Esophagus mucosa (tissue), 1 donor: ENCODE measurements at places on chromosomes 5 and 9. TPM values are rescaled to one million over a fixed set of nuclear protein-coding genes. Genes with fewer than 3 reads are reported as not detected.

GRCh38 chr5:170885809-170886208 is 24.0 kb downstream of the RANBP17 start:
- ATAC-seq, result no peak

DNA sequence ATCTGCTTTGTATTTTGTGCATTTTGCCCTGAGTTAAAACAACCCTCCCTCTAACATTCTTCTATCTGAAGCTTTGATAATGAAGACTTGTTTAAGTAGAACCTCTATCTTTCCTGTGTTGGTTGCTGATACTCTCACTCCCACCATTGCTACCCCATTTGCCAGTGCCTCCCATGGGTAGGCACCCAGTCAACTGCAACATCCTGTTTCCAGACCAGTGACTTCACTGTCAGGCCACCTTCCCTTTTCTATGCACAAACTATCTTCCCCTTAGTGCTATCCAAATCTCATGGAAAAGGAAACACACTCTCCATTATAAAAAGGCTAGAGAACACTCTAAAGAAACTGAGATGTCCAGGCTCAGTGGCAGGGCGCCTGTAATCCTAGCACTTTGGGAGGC is 5.6 kb upstream of the IARS1 start:
- ATAC-seq, result no peak

- no peak for ATAC-seq
These were observed 59.3 kb downstream of the OSTF1 start for GRCh38 chr9:75147638-75148037.

- no peak for ATAC-seq
These were observed 57.4 kb upstream of the DMRTA1 start for GRCh38 chr9:22389271-22389670.

- ATAC-seq, result no peak
These were observed 74.7 kb downstream of the ARHGAP26 start for GRCh38 chr5:142844866-142845265.

- ATAC-seq, result no peak
These were observed 4.7 kb downstream of the LNPEP start for GRCh38 chr5:96940586-96940985.

- peak; percentile 59 for ATAC-seq
These were observed 63.7 kb upstream of the PAM start for GRCh38 chr5:102691434-102691833.

GRCh38 chr9:108643731-108644510 is 211.9 kb downstream of the ACTL7B start:
- ATAC-seq, result peak; percentile 32

DNA sequence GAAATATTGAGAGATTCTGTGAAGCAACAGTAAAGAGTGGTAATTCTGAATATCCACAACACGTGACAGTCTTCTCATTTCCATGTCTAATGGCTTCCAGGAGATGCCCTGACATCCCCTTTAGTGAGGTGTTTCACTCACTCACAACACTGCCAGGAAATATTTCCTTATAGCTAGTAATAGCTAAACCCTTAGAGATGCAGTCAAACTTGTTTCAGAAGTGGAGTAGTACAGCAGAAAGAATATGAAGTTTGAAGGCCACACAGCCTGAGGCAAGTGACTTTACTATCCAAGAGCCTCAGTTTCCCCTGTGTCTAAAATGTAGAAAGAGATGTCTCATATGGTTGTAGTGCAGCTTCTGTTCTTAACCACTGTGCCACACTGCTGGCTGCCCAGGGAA is 139.2 kb downstream of the CDK5RAP2 start:
- ATAC-seq, result peak; percentile 67

DNA sequence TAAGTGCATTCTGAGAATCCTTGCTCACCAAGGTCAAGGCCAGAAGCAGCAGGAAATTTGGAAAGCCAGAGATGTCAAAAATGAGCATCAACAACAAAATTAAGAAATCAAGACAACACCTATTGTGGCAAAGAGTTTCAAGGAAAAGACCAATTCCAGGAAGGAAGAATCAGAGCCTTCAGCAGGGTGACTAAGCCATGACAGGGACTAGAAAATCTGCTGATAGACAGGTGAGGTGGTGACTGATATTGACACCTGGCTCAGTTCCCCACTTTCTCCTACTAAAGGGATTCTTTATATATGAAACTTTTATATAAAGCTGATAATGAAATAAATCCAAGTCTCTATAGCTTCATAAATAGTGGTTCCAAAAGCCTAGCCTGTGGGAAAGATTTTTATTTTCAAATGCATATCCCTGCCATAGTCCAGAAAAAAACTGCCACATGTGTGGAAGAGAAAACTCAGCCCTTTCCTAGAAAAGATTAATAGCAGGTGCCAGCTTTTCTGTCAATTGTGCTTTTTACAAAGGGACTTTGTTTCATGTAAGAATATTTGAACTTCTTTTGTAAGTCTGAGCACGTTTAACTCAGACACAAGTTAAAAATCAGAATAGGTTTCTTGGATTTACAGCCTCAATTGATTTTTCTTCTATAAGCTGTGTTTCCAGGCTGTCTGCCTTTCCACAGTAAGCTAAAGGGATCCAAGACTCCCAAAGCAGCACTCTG is 81.1 kb upstream of the GRAMD2B start:
- no peak for ATAC-seq

DNA sequence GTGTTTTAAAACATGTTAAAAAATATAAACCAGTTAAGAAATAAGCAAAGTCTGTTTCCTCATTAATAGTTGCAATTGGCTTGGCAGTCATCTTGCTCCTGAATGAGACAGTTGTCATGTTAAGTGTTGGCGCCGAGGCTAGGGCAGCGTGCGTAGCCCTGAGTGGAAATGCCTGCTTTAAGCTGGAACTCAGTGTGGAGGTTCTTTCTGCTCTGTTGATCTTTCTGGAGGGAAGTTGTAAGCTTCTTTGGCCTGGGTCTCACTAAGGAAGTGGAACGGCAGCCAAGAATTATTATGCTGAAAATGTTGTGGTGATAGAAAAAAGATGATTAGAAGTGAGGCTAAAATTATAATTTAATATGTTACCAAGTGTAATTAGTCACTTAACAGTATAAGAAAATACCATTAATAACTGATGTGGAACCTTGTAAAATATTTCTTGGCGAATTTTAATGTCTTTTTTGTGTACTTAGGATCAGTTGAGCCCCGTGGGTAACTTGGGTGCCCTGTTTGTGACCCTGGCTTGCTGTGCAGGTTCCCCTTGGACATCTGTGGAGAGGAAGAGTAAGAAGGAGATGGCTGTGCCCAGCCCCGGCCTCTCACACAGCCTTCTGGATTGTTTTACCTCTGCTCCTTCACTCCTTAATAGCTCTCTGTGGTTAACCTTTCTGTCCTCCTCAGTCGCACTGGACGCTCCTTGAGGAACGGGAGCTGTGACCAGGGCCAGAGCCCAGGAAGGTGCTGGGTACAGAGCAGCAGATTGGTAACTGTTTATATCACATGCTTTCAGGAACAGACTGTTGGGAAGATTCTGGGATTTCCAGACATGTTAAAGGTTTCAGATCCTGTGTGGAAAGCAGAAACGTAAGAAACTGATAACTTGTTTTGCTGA is 31.0 kb downstream of the PCBD2 start:
- no peak for ATAC-seq

DNA sequence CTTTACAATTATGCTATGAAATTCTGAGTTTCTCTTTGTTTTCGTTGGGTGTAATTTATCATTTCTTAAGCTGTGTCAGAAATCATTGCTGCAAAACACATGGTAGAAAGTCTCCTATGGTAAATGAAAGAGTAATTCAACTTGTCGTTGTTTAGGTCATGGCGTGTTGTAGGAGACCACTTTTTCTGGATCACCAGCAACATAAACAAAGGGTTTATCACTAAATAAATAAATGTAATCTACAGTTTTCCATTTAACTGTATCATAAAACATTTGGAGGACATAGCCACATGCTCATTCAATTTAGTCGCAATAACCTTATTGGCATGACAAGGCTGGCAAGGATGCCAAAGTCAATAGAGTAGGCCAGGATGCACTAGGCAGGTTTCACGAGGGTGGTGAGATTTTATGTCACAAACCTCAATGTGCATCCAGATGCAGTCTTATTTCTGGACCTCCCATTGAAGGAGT is 154.4 kb upstream of the ERCC6L2 start:
- no peak for ATAC-seq

DNA sequence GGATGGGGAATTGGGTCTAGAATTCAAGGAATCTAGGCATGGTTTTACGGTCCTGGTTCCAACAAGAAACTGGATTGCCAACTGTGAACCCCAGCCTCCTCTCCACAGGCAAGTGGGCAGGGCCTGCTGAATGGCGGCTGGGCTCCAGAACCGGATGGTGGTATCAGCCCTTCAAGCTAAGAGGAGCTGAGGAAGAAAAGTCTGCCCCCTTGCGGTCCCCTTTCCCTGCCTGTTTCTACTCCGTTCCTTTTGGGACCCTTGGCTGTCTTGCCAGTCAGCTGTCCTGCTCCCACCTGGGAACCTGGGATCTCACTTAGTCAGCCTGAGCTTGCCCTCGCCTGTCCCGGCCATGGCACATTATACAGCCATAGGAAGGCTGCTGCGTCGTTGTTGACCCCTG is 234.4 kb upstream of the DAPK1 start:
- ATAC-seq, result no peak

DNA sequence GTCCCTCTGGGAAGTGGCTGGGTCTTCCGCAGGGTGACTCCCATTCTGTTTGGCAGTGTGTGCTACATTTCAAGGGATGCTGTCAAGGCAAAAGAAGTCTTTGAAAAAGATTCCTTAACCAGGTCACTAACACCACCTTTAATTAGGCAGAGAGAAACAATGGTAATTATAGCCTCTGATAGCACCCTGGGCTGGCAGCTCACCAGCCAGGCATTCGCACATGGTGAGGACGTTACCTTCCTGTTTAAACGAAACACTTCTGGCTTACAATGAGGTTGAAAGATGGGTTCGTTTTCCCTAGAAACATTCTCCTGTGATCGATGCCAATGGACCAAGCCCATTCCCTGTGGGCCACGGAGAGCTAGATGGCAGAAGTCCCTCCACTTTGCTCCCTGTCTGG is 230.1 kb upstream of the PANK3 start:
- ATAC-seq, result no peak

DNA sequence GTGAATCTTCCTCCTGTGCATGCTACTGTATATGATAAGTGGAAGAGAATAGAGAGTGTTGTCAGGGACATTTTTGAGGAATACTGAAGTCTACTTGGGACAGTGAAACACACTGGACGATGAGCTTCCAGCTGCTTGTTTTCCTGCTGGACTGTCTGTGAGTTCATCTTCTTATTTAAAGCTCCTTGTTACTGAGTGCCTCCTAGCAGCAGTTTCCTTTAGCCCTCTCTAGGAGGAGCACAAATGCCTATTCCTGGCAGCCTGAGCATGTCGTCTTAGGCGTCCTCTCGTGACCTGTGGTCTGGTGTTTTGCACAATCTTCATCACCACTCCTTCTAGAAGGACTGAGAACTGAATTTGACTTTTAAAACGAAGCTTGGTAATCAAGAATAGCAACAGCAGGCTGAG is 43.8 kb downstream of the ANKRD33B start:
- peak; percentile 28 for ATAC-seq

DNA sequence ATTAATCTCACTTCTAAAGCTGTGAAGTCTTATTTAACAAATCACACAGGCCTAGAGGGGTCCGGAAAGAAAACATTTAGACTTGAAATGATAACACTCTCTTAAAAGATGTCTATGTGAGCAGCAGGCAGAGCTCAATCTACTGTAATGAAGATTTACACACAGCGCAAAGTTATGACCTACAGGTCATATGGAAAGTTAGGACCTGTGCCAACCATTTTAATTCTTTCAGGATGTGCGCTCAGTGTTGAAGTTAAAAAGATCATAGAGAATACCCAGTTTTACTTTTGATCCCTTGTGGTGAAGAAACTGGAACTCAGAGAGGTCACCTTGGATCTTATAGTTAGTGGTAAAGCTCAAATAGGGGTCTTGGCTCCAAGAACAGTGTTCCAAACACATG is 3.1 kb upstream of the CREBRF start:
- ATAC-seq, result no peak

GRCh38 chr5:3284506-3284905 is 311.1 kb upstream of the IRX1 start:
- peak; percentile 13 for ATAC-seq

DNA sequence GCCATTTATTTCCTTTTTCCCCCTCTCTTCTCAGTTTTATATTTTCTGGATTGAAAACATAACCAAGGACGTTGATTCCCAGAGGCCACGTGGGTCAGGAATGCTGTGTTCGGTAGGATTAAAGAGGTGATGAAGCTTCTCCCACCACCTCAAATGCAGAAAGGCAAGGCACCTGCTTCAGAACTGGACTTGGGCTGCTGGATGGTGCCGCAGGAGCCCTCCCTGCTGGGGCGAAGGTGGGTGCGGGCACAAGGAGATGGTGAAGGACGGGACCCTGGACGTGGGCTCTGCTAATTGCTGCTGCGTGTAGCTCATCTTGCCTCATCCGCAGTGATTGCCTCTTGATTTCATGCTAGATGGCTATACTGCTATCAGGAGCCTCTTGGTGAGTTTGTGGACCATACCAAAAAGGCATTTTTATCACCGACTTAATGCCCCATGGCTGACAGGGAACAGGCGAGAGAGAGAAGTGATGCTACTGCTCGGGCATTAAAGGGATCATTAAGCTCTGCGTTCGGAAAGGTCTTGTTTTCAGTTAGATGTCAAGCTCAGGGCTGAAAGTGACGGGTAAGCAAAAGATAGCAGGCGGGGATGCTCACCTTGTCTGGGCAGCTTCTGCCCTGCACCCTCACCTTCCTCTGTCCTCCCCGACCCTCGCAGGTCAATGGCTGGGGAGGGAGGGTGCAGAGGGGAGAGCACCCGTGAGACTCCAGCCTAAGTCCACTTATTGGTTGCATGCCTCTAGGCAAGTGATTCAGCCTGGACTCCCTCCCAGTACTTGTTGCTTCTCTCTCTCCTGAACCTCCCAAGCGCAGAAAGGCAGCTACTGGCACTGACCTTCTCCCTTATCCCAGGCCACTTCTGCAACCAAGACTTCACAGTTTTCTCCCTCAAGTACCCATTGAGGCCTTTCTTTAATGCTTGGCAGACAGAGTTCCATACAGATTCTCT is 71.6 kb upstream of the FSTL4 start:
- no peak for ATAC-seq

DNA sequence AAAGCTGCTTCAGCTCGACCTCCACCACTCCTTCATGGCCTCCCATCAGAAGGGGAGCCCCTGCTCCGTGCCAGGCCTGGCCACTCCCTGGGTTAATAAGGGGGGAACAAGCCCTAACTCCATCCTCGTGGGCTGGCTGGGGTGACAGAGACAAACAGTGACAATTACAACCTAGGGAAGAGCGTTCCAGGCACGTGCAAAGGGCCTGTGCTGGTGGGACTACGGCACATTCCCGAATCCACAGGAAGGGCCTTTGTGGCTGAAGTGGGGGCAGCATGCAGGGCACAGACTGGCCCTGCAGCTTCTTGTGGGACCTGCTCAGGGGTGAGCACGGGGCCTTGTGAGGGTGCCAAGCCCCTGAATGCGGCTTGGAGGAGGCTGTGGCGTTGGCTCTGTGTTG is 157.4 kb downstream of the C9orf50 start:
- no peak for ATAC-seq

Gene RLN2
- not detected for total RNA-seq

Gene GPRIN1
- 1.9 TPM for total RNA-seq

Gene MEIKIN
- total RNA-seq, result not detected

Gene MED22
- 10.8 TPM for total RNA-seq

Gene BNIP1
- 12.9 TPM for total RNA-seq

Gene FAXDC2
- 2.9 TPM for total RNA-seq

Gene C9orf50
- total RNA-seq, result not detected

Gene TSSK1B
- total RNA-seq, result 0.48 TPM

Gene CETN3
- 19.2 TPM for total RNA-seq

Gene PCDHA9
- total RNA-seq, result 0.04 TPM

Gene MEGF10
- 0.12 TPM for total RNA-seq
